ENCODE measurements at places on chromosomes 7 and 10.

GRCh38 chr10:125684581-125684980, 1.6 kb upstream of the TEX36 start:
- DNase-seq: no peak

GRCh38 chr10:4001811-4002210, 216.8 kb upstream of the KLF6 start:
- DNase-seq: no peak

GRCh38 chr10:72328045-72328828, 26.5 kb downstream of the DNAJB12 start:
- DNase-seq: peak; percentile 19

DNA sequence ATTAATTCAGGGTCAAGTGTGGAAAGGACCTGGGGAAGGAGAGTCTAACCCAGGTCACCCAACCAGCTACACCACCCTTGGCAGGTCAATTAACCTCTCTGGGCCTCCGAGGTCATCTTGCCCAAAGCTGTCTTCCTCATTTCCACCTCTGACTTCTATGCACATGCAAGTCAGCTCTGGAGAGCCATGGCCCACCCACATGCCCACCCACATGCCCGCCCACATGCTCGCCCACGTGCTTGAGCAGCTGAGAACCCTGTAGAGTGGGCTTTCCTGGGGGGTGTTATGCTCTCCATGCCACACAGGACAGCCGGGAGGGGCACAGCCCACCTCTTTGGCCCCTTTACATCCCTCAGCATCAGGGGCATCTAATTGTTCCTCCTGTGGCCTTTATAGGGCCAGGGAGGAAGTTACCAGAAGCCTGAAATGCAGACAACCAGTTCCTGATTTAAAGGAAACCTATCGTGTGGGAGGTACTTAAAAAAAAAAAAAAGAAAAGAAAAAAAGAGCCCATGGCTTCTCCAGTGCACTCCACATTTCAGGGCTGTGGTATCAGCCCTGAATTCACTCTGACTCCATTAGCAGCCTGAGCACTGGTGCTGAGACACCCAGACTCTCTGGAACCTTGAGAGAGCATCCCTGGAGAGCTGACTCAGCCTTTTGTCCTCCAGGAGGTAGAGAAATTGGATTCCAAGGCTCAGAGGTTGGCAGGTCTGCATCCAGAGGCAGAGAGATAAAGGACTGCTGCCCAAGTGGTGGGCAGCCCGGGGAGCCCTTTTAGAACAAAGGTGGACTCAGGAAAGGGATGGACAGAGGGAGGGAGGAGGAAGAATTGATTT, 176.2 kb upstream of the ZMIZ1 start:
- DNase-seq: no peak

DNA sequence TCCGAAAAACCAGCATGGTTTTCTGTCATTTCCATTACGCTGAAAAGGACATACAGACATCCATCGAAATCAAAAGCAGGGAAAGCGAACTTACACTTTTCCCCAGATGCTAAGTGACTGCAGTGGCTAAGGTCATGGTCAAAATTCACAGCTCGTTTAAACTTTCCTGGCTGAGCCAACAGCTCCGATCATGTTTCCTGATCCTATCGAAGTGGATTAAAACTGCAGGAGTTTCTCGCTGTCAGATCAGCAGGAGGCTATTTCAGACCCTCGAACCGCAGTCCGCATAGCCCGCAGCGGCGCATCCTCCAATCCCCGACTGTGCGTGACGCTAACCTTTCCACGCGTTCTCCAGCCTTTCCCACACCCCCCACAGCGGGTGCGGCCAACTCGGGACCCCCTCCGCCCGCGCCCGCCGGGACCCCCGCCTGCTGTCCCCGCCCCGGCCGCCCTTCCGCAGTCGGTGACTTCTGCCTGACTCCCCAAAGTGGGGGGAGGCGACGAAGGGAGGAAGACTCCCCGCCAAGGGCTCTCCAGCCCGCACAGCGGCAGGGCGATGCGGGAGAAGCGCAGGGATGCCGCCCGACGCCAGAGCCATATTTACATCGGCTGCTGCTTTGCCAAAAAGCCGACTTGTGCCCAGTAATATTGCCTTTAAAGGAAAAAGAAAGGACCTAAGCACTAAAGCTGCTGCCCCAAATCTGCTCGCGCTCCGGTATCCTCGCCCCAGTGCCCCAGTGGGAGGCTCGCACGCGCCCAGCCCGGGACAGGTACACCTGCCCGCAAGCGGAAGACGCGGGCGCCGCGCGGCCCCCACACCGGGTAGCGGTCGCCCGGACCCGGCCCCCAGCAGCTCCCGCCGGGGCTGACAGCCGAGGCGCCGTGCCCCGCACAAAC, 1.2 kb downstream of the PIP4K2A start:
- no peak for DNase-seq

DNA sequence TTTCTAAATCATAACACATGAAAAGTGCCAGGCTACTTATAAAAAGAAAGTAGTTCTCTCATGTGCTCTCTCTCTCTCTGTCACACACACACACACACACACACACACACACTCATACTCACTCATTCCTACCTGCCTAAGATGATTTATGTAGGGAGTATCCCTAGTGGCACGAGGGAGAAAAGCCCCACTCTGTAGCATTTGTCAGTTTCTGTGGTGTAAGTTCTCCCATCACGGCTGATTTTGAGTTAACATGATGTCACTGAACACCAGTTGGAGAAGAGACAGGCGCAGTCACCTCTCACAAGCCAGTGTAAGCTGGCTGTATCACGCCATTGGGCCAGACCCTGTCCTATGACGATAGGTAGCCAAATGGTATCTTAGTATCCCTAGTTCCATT, 395.4 kb downstream of the SFMBT2 start:
- DNase-seq: no peak

- no peak for DNase-seq
Observed at GRCh38 chr7:33667196-33667595, 238.1 kb upstream of the BMPER start.

DNA sequence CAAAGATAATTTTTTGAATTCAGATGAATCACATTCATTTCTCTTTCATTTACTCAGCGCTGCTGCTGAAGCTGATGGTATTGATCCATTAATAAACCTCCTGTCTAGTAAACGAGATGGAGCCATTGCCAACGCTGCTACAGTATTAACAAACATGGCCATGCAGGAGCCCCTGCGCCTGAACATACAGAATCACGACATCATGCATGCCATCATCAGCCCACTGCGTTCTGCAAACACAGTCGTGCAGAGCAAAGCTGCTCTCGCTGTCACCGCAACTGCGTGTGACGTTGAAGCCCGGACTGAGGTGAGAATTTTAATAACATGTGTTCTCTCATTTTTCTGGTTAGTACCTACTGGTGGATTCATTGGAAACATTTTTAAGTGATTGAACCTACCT, 70.2 kb downstream of the ARMC3 start:
- no peak for DNase-seq

DNA sequence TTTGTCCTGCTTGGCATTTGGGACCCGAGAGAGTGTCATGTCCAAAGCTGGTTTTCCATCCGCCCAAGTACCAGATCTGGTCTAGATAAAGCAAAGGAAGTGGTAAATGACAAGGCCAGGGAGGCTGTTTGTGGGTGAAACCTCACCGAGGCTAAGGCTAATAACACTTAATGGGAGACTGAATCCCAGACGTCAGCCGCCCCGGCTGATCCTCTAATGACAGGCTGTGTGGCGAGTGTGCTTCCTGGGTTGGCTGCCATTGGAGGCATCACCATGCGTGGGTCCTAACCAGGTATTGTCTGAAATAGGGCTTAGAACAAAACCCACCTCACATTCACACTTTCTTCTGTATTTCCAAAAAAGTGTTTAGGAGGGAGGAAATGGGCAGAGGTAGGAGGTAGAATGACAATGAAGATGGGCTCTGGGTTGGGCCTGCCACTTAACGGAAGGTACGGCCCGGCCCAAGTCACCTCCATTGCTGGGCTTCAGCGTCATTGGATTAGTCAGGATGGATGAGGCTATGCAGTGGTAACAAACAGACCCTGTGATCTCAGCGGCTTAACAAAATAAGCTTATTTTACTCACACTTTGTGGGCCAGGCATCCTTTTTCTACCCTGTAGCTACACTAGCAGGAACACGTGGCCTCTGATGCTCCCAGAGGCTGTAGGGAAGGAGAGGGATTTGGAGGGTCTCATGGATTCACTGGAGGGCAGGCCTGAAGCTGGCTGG, 59.7 kb downstream of the PROSER2 start:
- no peak for DNase-seq

GRCh38 chr7:110841840-110842545, 248.9 kb upstream of the LRRN3 start:
- no peak for DNase-seq

GRCh38 chr10:117860823-117861222, 185.9 kb downstream of the RAB11FIP2 start:
- peak; percentile 2 for DNase-seq

GRCh38 chr10:44913350-44914081, 2.4 kb downstream of the TMEM72 start:
- DNase-seq: no peak

GRCh38 chr10:1732564-1732996, 4.7 kb downstream of the ADARB2 start:
- DNase-seq: no peak

DNA sequence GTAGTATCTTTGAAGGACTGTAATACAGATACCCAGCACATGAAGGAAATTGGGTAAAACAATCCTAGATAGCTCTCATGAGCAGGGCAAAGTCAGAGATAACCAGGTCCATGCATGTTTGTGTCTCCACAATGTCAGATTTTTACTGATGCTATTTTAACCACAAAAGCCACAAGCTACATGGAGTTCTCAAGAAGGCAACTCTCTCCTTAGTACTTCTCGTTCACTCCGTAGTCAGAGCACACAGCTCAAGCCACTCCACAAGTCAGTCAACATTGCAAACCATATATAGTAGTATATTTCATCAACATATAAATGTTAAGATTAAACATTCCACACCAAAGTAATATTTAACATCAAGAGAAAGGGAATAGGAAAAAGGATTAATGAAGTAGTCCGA, 98.0 kb upstream of the PIK3CG start:
- no peak for DNase-seq

- no peak for DNase-seq
Observed at GRCh38 chr7:69199661-69200060, 398.6 kb upstream of the AUTS2 start.

DNA sequence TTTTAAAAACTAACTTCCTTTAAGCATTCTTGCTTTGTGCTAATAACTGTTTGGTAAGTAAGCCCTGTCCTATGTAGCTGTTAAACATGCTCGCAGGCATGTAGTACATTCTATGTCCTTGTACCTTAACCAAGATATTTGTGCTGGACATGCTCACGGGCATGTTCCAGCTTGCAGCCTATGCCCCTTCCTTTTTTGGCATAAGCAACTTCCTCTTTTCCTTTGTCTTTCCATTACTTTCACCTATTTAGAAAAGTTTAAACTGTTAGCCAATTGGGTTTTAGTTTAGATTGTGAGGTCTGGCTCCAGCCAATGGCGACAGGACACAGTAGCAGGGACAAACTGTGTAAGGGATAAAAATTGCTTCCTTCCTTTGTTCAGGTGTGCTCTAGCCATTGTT, 14.4 kb upstream of the APBB1IP start:
- no peak for DNase-seq

GRCh38 chr10:112952282-112953173, 2.5 kb downstream of the TCF7L2 start:
- no peak for DNase-seq

DNA sequence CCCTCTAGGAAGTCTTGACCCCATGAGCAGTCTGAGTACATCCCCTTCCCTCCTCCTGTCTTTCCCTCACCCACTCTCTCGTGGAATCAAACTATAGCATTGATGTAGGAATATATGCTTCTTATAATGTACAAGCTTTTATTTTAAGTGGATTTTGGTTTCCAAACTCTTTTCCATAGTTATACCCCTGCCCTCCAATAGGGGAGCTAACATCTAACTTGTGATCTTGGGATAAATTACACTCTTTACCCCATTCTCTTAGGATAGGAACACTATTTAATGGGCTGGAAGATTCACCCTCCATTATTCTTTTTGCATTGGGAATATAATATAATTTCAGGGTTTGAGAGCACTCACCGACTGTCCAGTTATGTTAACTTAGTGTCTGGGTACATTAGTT, 465.9 kb downstream of the GATA3 start:
- no peak for DNase-seq

DNA sequence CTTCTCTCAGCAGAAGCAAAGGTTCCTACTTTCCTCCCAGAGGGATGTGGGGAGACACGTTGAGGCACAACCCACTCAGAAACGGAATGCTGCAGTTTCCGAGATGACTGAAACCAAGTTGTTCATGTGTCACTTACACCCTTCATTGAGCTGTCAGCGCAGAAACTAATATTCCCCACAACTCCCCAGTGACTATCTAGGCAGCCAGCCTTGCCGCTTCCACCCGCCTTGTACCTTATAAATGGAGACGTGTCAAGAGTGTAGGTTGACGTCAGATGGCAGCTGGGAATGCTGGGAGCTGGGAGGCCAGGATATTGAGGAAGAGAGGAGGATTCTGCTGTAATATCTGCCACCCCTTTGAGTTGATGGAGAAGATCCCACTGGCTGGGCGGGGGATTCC, 15.1 kb downstream of the GPR26 start:
- no peak for DNase-seq

DNA sequence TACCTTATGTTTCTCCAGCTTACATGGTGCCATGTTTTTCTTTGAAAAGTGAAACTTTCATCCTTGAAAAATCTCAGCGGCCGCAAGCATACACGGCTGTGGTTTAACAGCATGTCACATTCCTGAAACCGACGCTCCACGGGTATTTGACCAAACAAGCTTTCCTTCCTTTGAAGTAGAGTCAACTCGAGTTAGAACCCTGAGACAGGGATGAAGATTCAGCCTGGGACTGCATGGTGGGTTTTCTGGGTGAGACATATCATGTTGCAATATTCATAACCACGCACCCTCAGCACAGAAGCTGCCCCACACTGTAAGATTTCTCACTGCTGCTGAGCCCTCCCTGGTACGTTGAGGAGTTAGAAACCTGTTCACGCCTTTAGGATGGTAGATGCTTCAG, 8.1 kb downstream of the CYP26A1 start:
- DNase-seq: no peak

DNA sequence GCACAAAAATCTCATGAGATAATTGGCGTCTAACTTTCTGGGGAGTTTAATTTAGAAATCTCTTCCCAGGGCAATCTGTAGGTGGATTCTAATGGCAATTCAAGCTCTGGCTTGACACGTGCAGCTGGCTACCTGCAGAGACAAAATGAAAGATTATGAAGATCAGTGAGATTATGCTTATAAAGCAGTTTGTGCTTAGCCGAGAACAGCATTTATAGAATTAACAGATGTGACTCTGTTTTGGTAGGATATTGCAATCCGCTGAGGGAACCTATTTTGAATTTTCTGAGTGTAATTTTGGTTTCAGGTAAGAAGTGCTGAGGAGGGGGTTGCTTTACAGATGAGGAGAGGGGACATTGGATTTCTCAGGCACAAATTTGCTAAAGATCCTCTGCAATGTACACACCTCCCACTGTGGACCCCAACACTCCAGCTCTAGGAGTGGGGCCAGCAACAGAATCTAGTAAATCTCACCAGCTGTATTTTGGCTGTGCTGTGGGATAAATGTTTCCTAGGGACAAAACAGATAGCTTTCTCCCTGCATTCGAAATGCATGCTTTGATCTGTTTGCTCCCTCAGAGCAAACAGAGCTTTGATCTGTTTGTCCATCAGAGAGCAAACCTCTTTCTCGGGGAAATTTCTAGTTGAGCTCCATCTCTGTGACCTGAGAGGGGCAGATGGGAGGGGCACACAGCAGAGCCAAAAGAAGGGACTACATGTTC, 7.4 kb downstream of the GJD4 start:
- DNase-seq: no peak

GRCh38 chr10:21176934-21177480, 279.9 kb upstream of the NEBL start:
- DNase-seq: no peak

All from NCI-H2081 (cell line).